ENCODE measurements at places on chromosomes 1 and 21.

GRCh38 chr1:176364236-176364905, 98.6 kb upstream of the PAPPA2 start:
- DNase-seq: no peak

- DNase-seq: no peak
Measured at GRCh38 chr1:167056529-167057231, 33.5 kb downstream of the GPA33 start.

- DNase-seq: no peak
Measured at GRCh38 chr1:45134461-45134873, 71.9 kb downstream of the ZSWIM5 start.

DNA sequence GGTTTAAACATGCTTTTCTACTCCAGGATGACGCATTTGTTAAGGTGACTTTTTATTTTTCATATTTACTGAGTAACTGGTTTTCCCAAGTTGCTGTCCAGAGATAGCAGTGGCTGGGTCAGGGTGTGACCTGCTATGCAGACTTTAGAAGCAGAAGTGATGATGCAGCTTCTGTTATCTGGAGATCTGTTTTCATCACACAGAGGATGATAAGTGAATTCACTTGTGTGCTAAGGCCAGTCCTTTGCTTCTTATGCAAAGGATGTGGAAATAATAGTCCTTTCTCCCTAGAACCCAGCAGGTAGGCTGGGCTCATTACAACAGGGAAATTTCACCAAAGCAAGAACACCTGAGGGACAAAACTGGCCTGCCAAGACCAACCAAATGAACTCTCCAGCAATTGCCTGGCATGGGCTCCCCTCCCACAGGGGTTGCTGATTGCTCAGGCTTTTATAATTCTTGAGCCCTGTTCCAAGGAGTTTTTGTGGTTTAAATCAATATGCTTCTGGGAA, 97.8 kb upstream of the LPGAT1 start:
- DNase-seq: no peak

- DNase-seq: no peak
Measured at GRCh38 chr1:26034504-26035202, 11.3 kb downstream of the SLC30A2 start.

DNA sequence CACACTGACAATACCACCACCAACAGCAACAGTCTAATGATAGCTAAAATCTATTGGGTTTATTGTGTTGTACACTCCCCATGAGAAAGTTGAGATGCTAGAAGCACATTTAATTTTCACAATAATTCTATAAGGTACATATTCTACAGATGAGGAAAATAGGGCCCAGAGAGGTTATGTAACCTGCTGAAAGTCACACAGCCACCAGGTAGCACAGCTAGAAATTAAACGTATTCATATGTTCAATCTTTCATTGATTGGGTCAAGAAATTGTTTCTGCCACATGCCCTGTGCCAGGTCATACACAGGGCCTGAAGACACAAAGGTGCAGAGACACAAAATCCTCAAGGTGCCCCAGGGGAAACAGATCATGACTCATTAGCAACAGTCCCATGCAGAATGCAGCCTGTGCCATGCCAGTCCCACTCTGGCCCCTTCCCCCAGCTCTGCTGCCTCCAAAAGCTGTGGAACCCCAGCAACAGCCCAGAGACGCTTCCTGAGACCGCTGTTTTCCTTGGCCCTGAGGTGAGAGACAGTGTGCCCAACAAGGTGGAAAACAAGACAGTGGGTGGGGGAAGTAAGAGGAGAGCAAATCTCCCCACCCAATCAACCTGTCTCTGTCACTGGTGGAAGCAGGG, 32.1 kb downstream of the GJA4 start:
- DNase-seq: no peak

- DNase-seq: no peak
Measured at GRCh38 chr1:110686188-110686587, 11.4 kb upstream of the KCNA3 start.

DNA sequence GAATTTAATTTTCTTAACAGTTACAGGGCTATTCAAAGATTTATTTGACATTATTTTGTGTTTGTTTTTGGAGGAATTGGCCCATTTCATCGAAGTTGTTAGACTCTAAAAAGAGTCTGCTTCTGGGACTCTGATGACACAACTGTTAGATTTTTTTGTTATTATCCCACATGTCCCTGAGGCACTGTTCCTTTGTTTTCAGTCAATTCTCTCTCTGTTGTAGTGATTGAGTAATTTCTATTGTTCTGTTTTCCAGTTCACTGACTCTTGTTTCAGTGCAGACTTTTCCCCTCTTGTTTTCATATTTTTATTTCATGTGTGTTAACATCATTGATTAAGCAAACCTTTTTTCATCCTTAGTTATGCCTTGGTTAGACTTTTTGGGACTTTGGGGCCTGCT, 325.0 kb downstream of the ZNF326 start:
- DNase-seq: no peak

DNA sequence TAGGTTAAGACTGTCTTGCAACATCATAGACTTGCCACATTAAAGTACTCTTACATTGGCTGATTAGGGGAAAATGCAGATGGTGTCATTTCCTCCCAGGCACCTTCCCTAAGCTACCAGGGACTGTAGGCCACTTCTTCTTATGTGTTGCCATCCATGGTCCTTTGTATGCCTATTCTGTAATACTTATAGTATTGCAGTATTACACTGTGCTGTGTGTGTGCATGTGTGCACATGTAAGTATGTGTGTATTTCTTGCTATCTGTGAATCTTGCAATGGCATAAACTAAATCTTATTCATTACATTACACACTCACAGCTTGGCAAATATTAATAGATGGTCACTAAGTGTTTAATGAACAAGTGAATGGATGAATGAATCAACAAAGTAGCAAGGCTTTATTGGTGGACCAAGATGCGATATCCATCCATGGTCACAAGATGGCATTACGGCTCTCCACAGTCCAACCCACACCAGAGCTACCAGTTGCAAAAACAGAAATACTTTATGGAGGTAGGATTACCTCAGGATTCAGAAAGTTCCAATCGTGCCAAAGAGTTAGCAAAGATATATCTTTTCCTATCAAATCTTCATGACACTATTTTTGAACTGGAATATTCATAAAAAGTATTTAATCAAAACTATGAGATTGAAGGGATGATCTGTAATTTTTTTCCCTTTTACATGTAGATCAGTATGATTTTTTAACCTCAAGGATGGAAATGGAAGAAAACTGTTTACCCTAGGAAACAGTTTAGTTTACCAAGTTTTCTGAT, 160.2 kb downstream of the DENND1B start:
- DNase-seq: peak; percentile 76

DNA sequence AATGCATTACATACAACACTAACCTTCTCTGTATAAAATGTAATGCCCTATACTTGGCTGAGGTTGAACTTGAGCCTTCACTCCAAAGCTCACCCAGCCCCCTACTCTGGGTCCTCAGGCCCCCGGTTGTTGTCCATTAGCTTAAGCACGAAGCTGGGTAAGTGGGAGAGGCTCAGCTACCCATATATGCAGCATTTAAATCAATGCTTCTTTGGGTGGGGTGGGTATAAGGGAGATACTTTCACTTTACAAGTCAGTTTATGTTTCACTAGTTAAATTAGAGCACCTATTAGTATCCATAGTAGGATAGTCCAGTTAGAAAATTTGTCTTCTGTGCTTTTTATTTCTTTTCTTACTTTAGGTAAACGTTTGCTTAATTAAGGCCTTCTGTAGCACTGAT, 151.4 kb downstream of the LMX1A start:
- DNase-seq: no peak

GRCh38 chr1:113452921-113453770, 62.8 kb downstream of the MAGI3 start:
- DNase-seq: peak; percentile 80

GRCh38 chr1:168431882-168432281, 111.9 kb downstream of the XCL2 start:
- DNase-seq: no peak

- DNase-seq: no peak
Measured at GRCh38 chr1:211710566-211711314, 35.3 kb upstream of the NEK2 start.

- no peak for DNase-seq
Measured at GRCh38 chr1:197844651-197845050, 57.8 kb upstream of the C1orf53 start.

GRCh38 chr1:27402349-27402754, 9.9 kb downstream of the GPR3 start:
- DNase-seq: peak; percentile 74

- DNase-seq: no peak
Measured at GRCh38 chr1:110707232-110707631, 32.5 kb upstream of the KCNA3 start.

GRCh38 chr1:99266726-99267125, 2.4 kb downstream of the PLPPR4 start:
- DNase-seq: peak; percentile 27

DNA sequence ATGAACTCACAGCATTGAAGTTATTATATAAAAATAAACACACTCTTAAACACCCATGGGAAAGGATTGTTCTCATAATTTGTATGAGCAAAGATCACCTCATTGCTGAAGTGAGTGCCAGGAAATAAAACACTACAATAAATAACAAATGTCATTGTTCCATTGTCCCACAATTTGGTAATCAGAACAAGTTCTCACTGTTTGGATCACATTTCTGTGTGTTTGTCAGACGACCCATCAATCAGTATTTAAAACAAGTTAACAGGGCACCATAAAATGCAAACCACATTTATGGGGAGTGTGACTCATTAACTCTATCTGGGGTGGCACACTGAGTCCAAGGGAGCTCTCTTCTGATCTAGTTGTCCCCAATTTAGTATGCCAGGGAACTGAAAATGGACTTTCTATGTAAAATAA, 124.5 kb downstream of the PTPRC start:
- DNase-seq: no peak

DNA sequence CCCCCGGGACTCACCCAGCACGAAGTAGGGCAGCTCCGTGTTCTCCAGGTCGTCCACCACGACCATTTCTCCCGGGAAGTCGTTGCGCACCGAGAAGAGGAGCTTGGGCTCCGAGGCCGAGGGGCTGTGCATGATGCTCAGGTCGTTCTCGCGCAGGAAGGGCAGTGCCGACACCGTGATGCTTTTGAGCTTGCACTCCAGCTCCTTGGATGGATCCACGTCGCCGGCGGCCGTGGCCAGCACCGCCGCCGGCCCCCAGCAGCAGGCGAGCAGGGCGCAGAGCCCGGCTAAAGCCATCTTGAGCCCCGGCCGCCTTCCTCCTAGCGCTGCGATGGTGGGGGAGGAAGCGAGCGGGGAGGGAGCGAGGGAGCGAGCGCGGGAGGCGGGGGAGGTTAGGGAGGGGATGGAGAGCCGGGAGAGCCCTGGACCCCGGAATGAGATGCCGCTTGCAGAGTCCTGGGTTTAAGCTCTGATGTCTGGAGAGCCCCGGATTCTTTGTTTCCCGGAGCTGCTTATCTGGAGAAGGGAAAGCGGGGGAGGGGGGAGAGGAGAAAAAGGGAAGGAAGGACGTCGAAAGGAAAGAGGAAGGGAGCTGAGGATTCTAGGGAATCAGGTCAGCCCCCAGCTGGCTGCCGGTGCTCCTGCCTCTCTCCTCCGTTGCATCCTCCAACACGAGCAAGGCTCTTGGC, at the start of gene ASTN1:
TSS of gene ASTN1 (minus strand) at position 333 of the 689 bp plus-strand sequence. CDS start at position 297, 36 bp downstream.
- no peak for DNase-seq

Measured in choroid plexus epithelial cell (primary cell).